ENCODE measurements at places on chromosomes 11 and 22. TPM values are rescaled to one million over a fixed set of nuclear protein-coding genes. Genes with fewer than 3 reads are reported as not detected.

DNA sequence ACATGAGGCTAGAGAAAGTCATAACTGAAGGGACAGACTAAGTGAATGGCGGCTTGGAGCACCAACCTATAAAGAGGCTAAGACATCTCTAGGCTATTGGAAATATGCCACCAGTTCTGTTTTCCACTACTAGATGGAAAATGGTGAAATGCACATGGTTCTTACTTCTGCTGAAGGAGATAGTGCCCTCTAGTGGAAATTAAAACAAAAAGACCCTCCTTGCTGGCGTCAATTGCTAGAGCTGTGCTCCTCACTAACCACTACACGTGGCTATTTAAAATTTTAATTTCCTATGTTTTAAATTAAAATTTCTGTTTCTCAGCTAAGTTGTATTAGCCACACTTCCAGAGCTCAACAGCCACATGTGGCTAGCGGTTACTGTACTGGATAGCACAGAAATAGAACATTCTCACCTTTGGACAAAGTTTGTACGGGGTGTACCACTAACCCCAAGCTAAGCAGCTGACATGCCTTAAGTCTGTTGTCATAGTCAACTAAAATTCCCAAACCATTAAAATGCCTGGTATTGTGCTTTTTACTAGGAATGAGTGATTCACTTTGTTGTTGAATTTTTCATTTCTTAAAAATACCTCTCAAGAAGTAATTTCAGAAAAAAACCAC, 34.1 kb upstream of the CALCA start:
- peak; percentile 34 for DNase-seq

The MPEG1 gene
- total RNA-seq = 1.9 TPM

- DNase-seq = no peak
Observed at GRCh38 chr11:131154351-131154750, 216.1 kb upstream of the NTM start.

DNA sequence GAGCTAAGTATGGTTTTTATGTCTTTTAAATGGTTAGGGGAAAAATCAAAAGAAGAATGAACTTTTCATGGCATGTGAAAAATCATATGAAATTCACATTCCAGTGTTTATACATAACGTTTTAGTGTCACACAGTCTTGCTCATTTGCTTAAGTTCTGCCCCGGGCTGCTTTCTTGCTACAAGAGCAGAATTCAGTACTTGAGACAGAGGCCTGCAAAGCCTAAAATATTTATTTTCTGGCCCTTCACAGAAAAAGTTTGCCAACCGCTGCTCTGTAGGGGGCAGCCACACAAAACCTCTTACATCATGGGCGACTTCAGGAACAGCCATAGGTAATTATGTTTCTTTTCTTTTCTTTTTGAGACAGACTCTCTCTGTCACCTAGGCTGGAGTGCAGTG, 1.0 kb upstream of the ATG2A start:
- peak; percentile 62 for DNase-seq

GRCh38 chr11:114083391-114084252, 24.1 kb downstream of the ZBTB16 start:
- no peak for DNase-seq

DNA sequence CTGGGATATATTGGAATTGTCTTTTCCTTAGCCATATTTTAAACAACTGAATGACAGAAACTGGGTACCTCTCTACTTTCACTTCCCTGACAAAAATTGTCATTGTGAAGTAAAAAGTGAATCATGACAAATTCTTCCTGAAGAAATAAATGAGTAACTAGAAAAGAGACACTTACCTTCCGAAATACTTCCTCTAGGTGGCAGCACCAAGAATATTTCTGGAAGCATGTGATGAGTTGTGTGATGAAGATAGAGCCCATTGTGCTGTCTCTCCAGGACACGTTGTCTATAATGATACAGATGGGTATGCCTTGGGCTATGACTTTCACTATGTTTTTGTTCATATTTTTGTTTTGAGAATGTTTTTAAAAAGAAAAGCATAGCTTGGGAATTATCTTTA, 21.5 kb downstream of the CASP4 start:
- no peak for DNase-seq

DNA sequence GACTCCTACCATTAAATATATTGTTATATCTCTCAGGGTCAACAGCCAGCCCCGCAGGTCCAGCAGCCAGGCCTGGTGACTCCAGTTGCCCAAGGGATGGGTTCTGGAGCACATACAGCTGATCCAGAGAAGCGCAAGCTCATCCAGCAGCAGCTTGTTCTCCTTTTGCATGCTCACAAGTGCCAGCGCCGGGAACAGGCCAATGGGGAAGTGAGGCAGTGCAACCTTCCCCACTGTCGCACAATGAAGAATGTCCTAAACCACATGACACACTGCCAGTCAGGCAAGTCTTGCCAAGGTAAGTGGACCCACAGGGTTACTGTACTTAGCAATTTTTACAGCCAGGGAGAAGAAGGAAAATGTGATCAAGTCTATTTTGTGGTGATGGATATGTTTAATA, 35.1 kb downstream of the EP300 start:
- no peak for DNase-seq

DNA sequence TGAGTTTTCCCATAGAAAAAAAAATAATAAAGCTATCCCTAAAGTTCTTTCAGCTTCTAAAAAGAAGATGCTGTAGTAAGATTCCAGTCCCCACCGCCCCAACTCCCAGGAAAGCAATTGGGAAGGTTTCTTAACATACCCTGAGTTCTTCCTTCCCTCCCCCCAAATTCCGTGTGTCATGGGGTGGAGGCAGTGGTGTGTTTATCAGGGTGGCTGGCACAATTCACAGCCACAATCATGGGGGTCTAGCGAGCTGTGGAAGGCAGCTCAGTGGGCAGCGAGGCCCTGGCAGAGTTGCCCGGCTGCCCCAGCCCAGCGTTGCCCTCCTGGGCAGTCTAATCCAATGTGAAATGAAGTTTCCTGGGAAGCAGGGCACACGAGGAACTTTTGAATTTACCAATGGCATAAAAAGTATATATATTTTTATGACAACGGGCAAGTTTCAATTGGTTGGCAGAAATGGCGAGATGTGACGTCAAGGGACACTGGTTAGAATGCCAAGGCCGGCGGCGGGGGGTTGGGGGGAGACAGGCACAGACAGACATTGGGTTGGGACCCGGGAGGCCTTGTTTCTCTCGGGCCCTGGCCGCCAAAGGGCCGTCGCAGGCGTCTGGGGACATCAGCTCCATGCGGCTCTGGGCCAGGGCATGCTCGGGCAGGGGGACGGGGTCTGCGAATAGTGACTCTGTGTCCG, 80.7 kb upstream of the PPARA start:
- peak; percentile 80 for DNase-seq

DNA sequence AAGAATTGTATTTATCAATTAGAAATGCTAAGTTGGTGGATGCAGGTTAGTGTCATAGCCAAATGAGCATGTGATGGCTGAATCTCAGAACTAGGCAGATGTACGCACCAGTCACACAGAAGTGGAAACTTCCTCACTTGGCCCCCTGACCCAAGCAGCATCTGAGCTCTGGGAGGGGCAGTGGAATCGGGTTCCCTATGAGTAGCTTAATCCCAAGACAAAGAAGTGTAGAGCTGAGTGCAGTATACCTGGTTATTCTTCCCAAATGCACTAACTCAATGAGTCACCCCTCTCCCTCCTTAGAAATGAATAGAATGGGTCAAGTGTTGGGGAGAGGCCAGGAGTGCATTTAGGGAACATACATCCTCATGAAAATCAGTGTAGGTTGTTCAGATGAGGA, 224.6 kb downstream of the FAT3 start:
- no peak for DNase-seq

- DNase-seq = no peak
Observed at GRCh38 chr11:35540526-35540925, 15.1 kb upstream of the PAMR1 start.

DNA sequence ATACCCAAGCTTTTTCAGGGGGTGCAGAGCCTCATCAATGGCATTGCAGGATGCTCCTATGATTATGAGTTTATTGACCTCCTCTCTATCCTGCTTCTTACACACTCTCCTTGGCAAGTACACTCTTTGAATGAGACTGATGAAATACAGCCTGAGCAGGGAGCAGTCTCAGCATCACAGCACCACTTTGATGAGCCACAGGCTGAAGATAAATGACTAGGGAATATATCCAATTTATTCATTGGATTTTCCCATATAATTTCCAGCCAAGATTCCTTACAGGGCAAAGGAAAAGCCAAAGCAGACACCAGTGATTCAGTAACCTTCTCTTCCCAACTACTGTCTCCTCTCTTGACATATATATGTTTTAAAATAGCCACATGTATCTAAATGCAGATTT, 79.2 kb downstream of the CASP12 start:
- DNase-seq = no peak

- no peak for DNase-seq
Observed at GRCh38 chr22:27193636-27194035, 536.2 kb downstream of the MIAT start.

DNA sequence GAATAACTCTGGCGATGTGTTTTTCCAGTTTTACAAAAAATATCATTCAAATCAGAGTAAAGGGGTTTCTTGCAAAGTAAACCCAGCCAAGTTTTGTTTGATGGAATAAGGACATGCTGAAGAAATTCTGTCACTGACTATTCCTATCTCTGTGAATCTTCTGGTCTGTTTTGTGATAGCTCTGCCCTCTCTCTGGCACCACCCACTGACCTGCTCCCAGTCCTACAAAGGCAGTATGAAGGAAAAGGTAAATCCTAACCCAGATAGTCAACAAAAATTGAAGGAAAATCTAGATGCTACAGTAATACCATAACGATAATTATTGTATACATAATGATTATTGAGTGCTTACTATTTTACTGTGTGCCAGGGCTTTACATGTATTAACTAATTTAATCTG, 76.3 kb upstream of the TP53AIP1 start:
- no peak for DNase-seq

- no peak for DNase-seq
Observed at GRCh38 chr11:57546869-57547475, 9.6 kb downstream of the SMTNL1 start.

DNA sequence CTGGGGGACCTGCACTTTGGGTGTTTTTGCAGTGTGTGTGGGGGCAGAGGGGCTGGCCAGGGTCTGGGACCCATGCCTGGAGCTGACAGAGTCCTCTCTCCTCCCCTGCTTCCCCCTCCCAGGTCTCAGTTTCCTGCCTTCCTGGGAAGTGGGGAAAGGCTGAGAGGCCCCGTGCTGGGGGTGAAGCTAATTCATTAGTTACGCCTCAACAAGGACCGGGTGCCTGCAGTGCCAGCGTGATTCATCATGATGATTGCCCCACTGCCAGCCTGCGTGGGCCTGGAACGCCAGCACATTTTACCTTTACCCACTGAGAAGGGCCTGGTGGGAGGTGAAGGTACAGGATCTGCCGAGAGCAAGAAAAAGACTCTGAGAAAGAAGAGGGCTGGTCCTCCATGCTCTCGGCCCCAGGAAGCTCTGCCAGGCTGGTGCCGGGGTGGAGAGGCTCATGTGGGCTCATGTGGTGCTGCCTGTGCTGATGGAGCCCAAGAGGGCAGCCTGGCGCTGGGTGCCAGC, 2.9 kb upstream of the LRRC10B start:
- no peak for DNase-seq

DNA sequence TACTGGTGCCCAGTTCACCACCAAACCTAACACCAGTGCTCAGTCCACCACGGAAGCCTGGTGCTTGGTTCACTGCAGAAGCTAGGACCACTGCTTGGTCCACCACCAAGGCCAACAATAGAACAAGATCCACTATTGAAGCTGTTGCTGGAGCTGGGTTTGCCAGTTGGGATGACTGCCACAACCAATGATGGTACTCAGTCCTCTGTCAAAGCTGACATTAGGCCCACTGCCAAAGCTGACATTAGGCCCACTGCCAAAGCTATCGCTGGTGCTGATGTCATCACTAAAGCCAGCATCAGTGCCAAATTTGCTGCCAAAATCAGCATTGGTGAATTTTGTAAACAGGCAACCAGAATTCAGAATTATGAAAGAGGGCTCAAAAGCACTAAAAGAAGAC, 1850.2 kb upstream of the RAG2 start:
- DNase-seq = no peak

The CD3E gene
- total RNA-seq = 0.54 TPM

The SLC22A6 gene
- total RNA-seq = not detected

- DNase-seq = no peak
Observed at GRCh38 chr11:72349616-72350218, 84.6 kb downstream of the CLPB start.

DNA sequence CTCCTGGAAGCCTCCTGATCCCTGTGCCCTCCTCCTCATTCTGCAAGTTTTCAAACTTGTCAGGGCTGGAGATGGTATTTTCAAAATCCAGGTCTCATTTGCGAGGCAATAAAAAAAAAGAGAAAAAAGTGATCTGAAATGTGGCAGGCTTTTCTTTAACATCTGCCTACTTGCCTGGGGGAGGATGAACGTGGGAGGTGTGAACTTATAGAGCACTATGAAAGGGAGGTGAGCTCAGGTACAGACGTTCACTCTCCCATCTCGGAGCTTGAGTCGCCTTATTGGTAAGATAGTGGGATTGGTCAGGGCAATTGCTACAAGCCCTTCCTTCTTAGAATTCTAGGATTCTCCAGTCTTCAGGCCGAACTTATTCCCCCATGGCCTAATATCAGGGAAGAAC, 104.8 kb upstream of the CADM1 start:
- DNase-seq = no peak

The NELL1 gene
- 0.27 TPM for total RNA-seq

GRCh38 chr22:30253205-30253852, 6.8 kb upstream of the LIF start:
- no peak for DNase-seq

The GLYATL1B gene
- total RNA-seq = not detected

DNA sequence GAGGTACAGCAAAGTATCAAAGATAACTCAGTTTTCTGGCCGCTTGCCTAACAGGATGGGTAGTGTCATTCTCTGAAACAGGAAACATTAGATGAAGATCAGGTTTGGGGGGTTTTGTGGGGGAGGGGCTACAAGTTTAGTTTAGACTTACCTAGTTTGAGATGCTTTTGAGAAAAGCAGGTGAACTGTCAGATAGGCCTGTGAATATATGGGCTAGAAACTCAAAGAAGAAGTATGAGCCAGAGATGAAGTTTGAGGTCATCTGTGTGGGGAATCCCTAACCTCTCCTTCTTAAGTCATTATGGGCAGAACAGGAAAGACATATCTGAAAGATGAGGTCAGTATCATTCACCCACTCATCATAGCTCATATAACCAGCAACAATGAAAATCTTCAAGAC, 11.9 kb downstream of the HOATZ start:
- DNase-seq = no peak

The APOL2 gene
- 53.9 TPM for total RNA-seq

The SCARF2 gene
- 0.54 TPM for total RNA-seq

GRCh38 chr22:48944751-48945620, 882.7 kb downstream of the BRD1 start:
- DNase-seq = no peak

GRCh38 chr11:72724851-72725723, 27.1 kb downstream of the ARAP1 start:
- peak; percentile 88 for DNase-seq

The GALR3 gene
- total RNA-seq = under 0.01 TPM

GRCh38 chr22:39518144-39518786, 2.1 kb upstream of the ATF4 start:
- no peak for DNase-seq
